CD4-positive, alpha-beta T cell treated with Interleukin-6 for 4 hours (primary cell): ENCODE measurements at places on chromosomes 2 and 18.

GRCh38 chr18:2871111-2871720 is 24.4 kb downstream of the EMILIN2 start:
- no peak for DNase-seq

GRCh38 chr2:211376410-211376809 is 820.0 kb downstream of the CPS1 start:
- no peak for DNase-seq

DNA sequence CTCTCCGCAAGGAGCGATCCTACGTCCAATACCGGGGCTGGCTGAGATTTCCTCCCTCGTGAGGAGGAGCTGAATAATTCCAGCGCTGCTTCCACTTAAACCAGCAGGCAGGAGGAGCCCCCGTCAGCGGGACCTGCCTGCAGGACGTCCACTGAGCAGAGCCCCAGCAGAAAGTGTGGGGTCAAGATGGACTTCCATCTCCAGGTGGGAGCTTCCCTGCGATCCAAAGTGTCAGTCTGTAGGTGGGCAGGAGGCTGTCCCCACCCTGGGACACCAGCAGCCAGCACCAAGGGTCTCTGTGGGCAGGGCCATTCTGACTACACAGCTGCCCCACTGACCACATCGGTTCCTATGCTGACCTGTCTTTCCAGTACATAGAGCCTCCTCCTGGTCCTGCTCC is 462 bp upstream of the OTOS start:
- no peak for DNase-seq

DNA sequence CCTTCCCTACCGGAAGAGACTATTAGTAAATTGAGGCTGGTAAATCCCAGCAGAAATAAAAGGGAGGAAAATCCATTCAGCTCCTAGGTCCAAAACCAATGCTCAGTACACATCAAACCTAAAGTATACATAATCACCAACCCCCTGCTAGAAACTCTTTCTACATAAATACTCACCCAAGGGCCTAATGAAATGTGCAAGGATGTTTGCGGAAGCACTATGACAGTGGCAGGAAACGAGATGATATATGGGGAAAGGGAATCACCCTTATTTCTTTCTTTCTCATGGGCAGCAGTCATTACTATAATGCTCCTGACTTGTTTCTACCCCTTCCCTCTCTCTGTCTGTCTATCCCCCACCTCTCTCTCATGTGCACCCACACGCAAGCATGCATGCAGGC is 1.3 kb upstream of the SCTR start:
- DNase-seq, result no peak

DNA sequence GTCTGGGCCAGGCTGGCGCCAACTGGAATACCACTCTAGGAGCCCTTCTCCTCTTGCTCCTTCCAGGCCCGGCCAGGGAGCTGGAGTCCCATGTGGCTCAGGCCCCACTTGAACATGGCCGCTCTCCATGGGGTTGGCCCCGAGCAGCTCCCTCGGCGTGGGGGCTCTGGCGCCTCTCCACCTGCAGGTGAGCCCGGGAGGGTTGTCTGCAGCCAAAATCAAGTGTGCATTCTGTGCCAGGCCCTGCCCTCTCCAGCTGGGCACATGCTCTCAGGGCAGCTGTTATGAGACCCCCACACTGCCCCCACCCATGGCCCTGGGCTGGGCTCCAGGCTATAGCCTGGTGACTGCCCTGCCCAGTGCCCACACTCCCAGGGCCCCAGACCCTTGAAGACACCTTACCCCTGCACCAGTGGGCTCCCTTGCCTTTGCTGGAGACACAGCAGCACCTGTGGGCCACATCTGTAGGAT is 45.8 kb upstream of the HS6ST1 start:
- no peak for DNase-seq

DNA sequence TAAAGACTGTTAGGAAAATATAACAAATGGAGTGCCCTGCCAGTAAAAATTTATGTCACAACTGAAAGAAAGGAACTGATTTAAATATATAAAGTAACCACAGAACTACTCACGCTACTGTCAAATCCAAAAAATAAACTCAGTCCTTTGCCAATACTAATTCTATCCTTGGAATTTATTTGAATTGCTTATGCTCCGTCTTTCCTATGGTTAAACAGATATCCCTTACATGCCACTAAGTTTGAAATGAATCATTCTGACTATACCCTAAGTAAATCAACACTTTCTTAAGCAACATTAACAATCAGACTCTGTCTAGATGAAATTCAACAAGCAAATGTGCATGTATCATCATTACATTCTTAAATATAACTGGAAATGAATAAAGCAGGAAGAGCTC is 9.8 kb downstream of the HNRNPLL start:
- no peak for DNase-seq

DNA sequence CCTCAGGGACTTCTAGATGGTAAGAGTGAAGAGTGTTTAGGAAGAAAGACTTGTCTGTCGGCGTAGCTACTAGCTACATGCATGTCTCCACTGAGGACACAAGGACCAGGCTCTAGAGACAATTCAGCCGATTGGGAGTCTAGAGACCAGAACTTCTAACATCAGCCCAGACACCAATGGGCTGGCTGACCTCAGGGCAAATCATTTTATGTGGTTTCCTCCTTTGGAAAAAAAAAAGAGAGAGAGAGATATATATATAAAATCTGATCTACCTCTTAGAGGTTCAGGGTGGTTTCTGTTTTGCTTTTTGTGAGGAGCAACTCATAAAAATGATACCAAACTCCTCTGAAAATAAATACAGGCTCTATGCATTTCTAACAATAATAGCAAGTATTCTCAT is 212.8 kb downstream of the BCL2 start:
- no peak for DNase-seq

DNA sequence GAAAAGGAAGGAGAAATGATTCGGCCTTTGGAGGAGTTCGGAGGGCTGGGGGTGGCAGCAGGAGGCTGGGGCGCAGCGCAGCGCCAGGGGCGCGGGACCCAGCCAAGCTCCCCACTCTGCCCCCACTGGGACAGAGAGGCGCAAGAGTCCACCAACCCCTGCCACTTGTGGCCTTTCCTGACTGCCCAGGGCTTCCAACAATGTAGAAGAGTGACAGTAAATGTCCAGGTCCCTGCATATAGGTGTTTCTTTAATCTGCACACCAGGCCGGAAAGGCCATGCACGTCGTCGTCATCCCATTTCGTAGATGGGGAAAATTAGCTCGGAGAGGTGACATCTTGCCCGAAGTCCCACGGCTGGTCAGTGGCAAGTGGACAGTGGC is 96.6 kb downstream of the INHBB start:
- DNase-seq, result no peak

- DNase-seq, result no peak
Measured at GRCh38 chr2:224038830-224039079, 331 bp downstream of the SERPINE2 start.

DNA sequence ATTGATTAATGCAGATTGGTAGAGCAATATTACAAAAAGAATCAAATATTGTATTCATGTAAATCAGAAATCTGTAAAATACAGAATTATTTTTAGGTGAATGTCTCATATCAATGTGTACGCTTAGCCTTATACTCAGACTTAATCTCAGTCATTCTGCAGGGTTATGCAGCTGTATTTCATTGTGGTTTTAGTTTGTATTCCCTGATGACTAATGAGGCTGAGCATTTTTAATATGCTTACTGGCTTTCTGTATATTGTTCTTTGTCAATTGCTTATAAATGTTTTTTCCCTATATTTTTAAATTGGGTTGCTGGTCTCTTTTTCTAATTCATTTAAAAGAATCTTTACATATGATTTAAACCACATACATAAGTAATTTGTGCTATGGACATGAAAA is 50.1 kb downstream of the CDH19 start:
- no peak for DNase-seq

DNA sequence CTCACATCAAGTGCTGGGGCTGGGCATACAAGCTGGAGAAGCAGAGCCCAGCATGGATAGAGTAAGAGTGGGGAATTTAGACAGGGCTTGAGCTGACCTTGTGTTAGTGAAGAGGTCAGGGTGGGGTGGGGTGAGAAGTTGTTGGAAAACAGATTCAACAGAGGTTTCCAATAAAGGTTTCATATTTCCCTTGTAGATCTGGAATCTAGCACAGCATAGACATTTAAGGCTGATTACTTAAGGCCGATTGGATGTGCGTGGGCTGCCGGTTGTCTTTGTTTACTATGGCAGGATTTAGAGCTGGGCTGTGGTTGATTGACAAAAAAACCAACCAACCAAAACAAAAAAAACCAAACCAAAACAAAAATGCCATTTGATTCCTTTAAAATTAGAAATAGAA is 114.9 kb upstream of the SEC11C start:
- DNase-seq, result no peak

DNA sequence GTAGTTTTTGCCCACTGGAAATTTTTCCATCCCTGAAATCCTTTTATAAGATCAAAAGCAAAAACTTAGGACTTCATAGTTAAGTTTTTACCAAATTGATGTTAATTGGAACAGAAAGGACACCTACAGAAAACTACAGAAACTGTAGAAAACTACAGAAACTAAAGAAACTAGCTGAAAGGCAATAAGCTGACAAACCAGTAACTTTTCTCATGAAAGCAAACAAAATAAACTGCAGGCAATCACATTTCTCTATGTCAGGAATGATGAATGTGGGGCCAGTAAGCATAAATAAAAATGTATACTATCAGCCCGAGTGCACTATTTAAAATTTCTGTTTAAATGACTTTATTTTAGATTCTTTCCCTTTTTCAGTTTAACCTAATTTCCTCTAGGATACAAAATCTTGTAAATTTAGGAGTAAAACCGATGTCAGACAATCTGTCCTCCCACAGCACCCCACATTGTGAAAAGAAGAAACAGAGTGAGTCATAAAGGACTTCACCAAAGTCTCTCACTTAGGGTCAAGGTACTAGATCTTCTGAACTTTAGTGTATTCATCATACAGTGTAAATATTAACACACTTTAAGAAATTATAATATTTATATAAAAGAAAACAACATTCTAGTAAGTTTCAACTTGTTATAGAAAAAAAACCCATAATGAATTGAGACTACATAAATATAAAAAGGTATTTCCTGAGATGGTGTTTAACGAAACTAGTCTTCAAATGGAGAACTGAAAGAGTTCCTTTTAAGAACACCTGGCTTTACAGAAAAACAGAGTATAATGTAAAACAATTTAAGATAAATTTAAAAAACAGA is 46.6 kb downstream of the USP40 start:
- no peak for DNase-seq

- no peak for DNase-seq
Measured at GRCh38 chr2:218445602-218446001, 26.7 kb downstream of the VIL1 start.

DNA sequence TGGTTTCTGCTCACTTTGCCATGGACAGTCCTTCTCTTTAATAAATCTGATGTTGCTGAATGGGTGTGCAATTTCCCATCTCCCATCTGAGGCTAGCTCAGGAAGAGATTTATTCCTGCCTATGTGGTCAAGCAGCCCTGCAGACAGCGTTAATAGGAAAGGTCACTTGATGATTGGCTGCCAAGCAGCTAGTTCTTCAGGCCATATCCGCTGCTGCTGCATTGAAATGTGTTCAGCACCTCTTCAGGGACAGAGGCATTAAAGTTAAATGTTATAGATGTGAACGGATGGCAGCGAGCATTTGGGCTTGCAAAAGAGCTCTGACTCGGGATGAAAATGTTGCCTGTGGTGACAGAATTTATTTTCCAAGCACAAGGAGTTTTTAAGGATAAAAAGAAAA is 474.2 kb downstream of the PIK3C3 start:
- DNase-seq, result no peak

DNA sequence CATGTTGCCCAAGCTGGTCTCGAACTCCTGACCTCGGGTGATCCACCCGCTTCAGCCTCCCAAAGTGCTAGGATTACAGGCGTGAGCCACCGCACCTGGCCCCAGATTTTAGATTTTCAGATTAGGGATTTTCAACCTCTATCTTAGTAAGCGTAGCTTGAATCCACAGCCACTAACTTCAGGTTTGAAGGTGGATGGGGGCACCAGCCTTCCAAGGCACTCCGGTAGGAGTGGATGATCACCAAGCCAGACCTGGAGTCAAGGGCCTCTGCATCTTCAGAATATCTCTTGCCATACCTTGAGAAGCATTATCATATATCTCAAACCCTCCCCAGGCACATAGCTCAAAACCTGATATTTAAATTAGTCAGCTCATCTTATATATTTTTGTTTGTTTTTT is 17.9 kb downstream of the GALM start:
- DNase-seq, result no peak

DNA sequence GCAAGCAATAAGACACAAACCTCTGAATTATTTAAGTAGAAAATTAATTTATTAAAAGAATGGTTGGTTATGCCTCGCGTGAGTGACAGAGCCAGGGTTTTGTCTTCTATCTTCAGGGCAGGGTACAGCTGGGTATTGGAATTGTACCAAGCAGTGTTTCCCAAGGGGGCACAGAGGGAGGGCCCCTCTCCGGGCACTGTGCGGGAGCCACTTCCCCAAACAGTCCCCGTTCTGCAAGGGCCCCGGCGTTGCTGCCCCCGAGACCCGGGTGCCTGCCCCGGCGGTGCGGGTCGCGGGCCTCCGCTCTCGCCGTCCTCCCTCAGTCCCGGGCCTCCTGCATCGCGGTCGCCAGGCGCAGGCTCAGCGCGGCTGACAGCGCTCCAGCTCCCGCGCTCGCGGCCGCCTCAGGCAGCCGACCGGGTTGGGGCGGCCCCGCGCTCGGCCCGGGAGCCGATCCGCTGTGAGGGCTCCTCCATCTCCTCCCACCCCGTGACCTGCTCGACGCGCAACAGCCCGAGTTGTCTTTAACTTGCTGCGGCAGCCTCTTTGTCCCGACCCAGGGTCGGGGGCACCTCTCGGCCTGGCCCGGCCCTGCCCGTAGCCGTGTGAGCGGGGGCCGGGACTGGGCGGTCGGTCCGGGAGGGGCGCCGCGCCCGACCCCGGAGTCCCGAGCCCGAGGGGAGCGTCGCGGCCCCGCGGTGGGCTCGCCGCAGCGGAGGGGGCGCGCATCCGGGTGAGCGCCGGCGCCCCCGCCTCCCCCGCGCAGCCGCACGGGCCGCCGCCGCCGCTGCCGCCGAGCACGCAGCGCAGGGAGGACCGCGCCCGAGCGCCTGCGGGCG is 620 bp upstream of the GALNT1 start:
- peak; percentile 68 for DNase-seq

DNA sequence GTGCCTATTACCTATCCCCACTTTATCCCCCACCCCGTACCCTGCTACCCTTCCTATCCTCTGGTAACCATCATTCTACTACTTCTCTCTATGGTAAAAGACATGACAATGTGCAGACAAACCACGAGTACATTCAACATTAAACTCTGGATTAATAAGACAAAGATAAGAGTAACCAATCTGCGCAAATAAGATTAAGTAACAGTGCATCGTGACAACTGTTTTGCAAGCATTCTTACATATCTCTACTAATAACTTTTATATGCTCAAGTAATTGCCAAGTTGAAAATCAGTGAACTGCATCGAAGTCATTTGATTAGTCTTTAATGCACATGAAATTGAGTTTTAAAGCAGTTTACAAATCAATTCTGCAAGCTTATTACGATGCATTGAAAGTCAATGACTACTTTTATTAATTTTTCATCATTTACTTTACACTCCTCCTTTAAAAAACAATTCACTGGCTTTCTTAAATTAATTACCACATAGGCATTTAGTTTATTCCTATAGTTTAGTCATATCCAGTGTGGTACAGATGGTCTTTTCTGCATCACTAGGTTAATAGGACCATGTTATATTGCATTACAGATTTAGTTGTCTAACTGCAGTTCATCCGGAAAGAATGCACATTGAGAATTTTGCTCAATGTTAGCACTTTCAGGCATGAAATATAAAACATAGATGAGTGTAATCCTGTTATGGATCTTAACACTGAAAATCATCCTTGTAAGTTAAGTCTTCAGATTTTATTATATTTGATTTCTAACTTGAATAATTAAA is 178.1 kb downstream of the GCA start:
- no peak for DNase-seq
